ENCODE measurements at places on chromosomes 7 and 10.

DNA sequence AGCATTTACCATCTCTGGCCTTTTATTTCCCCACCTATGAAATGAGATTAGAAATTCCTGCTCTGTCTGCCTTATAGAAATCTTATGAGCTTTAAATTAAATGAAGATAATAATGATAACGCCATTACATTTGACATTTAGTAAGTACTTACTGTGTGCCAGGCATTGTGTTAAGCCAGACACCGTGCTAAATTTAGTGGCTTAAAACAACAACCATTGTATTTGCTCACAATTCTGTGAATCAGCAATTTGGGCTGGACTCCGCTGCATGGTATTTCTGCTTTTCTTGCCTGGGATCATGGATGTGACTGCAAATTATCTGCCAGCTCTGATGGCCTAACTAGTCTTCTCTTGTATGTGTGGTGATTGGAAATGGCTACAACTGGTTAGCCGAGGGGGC, 56.4 kb upstream of the CCDC6 start:
- DNase-seq: no peak

DNA sequence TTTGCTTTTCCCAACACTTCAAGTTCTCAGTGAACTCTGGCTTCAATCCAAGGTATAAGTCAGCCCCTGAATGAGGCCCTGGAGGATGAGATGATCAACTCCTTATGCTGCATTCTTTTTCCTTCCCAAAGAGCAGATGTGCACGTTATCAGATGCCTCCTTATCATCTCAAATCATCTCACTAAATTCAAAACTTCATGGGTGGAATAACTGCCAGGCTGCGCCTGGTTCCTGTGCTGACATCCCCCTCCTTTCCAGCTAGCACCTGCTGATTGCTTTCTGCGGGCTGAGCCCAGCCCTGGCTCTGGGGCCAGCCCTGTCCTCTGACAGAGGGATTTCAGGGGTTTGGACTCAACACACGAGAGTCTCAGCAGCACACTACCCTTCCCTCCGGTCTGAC, 44.9 kb downstream of the TLL2 start:
- no peak for DNase-seq

GRCh38 chr10:6119962-6120361, 31.1 kb downstream of the RBM17 start:
- DNase-seq: no peak

DNA sequence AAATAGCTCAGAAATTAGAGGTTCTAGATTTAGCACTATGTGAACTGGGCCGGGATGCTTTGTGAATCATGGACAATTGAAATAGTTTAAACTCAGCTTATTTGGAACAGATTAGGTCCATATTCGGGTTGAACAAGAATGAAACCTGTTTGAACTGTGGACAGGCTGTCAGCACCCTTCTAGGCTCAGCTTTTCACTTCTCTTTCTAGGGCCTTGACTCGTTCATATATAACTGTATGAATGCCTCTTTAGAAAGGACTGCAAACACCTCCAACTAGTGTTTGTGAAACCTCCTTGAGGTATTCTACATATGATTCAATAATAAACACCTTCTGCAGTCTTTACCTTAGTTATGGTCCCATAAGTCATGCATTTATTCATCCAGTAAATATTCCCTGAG, 115.6 kb downstream of the REEP3 start:
- no peak for DNase-seq

DNA sequence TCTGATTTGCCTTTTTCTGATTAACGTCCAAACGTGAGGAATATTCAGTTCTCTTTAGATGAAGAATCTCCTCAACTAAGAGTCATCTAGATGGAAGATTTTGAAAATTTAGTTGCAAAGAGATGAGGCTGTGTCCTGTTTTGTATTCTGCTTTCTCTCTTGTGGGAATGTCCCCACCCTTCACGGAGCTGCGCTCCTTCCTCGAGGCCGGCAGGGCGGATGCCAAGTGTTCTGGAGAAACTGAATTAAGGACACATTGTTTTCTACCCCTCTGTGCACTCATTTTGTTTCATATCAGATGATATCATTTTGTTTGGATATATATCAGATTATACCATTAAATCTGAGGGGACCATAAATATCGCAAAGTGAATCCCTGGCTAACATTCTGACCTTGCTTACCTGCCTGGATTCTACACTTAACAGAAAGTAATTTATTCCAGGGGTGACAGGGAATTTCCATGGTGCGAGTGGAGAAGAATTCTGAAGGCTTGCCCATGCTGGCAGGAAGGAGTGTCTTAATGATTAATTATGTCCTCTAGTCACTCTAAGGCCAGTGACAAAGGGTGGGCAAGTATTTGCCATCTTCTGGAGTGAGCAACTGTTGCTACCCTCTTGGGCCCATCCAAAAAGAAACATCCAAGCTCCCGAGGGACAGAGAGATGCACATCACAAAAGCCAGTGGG, 47.9 kb upstream of the IGFBP3 start:
- no peak for DNase-seq

DNA sequence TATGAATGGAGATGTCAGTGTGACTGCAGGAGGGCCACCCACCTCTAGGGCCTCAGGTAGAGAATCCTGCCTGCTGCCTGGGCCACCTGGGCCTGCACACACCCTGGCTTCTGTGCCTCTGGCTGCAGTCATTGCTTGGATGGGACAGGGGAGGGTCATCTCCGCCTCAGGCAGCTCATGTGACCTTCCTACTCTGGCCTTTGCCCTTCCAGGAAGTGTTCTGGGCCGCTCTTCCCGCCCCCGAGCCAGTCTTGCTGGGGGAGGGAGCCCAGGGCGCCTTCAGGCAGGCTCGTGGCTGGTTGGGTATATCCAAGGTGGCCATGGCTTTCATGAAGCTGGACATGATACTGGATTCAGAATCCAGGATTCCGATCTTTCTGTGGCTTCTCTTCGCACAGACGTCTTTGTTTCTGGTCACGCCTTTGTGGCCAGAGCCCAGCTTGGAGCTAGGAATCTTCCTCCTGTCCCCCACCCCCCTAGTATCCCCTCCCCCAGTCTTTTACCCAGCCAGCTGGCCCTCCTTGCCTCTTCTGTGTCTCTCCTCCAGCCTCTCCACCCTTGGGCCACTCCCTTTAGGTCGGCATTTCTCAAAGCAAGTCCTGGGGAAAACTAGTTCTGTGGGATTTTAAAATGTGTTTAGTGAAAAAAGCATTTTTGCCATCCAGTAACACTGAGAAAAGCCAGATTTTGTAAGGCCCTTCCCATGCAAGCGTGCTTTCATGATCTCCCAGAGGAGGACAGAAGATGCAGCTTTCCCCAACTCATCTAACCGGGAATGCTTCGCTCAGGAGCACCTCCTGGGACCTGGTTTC, 119.6 kb downstream of the ZMIZ1 start:
- DNase-seq: no peak

GRCh38 chr10:116668446-116668845, 47.7 kb downstream of the PNLIPRP2 start:
- DNase-seq: no peak

DNA sequence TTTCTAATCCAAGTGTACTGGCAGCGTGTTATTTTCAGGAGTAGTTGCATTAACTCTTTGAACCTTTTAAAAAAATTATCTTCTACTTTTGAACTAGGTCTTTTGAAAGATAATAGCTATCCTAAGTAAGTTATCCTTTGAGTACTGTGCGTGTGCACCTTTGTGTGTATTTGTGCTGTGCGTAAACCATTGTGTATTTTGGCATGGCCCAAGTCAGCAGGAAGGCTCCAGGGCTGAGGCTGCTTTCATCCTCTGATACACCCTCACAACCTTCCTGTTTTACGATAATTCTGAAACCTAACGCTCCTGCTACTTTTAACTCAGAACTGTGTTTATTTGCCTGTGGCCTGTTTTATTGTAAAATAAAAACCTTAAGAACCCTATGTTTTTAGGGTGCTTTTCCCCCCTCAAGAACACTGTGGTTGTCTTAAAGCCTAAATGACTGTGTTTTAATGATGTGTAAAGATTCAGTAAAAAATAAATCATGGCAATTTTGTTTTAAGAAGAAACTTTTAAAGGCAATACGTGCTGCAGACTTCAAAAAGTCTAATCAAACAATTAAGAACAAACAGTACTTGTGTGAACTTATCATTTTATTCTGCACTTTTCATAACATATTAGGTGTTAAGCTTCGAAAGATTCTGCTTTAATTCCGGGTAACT, 57.5 kb downstream of the HDAC9 start:
- no peak for DNase-seq

DNA sequence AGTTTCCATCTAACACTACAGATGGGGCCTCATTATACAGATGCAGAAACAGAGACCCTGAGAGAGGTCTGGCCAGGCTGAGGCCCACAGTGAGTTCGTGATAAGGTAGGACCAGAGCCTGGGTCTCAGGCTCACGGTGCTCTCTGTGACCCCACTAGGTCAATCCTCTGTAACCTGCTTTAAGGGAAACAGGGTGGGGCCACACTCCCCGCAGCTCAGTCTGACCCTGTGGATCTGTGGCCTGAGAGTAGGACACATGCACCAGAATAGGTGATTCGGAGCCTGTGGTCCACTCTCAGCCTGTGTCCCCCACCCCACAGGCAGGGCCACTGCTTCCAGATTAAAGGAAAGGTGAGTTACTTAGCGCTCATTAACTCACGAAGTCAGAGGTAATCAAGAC, 137.8 kb upstream of the FAM20C start:
- DNase-seq: no peak

DNA sequence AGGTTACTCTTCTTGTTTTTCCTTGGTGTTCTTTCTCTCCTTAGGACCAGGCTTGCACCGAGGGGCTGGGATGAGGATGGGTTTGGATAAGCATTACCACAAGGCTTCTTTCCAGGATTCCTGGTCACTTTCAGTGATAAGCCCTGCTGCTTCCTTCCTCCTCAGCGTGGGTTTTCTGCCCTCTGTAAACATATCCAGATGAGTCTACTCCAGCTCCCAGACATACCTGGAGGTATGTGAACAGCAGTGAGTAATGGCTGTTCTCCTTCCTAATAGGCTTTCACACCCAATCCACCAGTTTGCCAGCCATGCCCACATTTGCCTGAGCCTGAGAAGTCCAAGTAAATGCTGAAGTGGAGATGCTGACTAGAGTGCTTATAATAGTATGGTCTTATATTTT, 229.8 kb upstream of the YAE1 start:
- DNase-seq: no peak

GRCh38 chr7:136741941-136742340, 126.5 kb upstream of the CHRM2 start:
- peak; percentile 48 for DNase-seq

- DNase-seq: no peak
Observed at GRCh38 chr10:416091-416515, 273.4 kb downstream of the DIP2C start.

DNA sequence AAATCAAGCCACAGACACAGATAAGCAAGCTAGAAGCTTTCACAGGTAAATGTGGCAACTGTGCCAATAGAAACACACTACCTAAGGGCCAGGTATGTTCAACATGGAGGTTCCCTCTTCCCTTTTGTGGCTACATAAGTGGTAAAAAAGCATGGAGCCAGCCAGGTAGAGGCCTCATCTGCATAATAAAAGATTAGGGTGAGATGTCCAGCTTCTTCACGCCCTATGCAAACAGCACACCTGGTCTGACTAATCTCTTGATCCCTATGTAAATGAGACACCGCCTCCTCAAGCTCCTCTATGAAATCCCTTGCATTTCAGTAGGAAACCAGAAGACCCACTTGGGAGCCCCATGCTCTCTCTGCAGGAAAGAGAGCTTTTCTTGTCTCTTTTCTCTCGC, 282.2 kb downstream of the NEBL start:
- no peak for DNase-seq

- DNase-seq: no peak
Observed at GRCh38 chr7:91683823-91684222, 196.7 kb downstream of the MTERF1 start.

DNA sequence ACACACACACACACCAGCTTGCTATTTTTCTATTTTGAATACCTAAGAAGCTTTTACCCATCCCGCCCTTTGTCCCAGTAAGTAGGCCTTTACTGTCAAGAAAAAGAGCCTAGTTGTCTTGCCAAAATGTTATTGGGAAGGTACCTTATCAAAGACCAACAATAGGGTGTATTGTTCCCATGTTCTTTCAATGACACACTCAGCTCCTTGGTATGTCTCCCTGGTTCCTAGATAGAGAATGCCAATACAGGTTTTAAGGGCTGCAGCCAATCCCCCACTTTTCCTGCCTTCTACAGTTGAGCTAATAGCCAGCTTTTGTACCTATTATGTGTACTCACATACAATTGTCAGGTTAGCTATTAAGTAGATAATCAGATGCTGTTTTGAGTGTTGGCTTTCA, 92.0 kb upstream of the LRRTM3 start:
- no peak for DNase-seq

GRCh38 chr7:68484731-68485130, 1113.5 kb upstream of the AUTS2 start:
- no peak for DNase-seq

DNA sequence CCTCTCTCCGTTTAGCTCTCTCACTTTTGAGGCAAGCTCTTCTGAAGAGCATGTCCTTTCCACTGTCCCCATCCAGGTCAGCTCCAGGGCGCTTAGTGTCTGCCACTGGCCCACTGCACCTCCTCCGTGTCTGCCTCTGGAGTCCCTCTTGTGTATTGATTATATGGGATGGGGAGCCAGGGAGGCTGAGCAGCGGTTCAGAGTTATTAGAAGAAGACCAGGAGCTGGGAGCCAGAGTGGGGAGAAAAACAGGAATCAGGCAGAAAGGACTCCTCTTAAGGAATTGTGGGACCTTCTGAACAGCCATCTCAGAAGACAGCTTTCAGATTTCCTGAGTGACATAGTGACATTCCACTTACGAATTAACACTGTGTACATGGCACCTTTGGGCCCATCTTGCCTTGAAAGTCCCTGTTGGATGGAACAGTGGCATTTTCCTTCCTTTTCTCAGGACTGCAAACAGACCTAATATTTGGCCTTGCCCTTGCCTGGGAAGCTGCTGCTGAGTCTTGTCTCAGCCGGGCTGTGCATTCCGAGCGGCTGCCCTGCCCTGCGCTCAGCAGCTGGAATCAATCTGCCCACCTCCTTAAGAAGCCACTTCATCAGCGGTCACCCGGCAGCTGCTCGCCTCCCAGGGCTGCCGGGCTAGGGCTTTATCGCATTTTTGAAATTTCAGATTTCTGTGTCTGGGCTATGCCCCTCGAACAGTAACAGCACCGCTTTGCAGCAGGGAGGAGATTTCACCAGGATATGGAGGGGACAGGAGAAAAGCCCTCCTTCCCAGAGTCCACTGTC, 81.1 kb upstream of the PRKG1 start:
- no peak for DNase-seq
